RPMI7951 (cell line): ENCODE measurements at places on chromosomes 3 and 15. TPM values are rescaled to one million over a fixed set of nuclear protein-coding genes. Genes with fewer than 3 reads are reported as not detected.

- DNase-seq, result peak; percentile 20
Observed at GRCh38 chr3:151327571-151328198, 1.7 kb downstream of the P2RY13 start.

VPS39 gene
- 28.1 and 29.0 TPM in 2 replicates for total RNA-seq

DNA sequence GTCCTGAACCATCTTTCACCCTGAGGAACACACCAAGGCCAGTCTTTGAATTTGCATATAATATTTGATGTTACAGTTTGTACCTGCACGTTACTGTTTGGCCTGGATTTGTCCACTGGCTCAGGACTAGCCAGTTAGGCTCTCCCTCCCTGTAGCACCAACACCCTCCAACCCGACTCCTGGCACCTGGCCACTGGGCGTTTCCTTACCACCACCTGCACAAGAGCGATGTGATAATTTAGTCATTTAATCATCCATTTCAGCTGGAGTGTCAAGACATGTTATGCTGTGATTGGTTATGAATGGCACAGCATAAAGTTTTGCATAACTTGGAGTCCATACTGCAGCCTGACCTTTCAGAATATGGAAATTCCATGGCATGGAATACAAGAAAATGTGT lies 242.4 kb downstream of the KCNMB2 start:
- no peak for DNase-seq

BSN gene
- total RNA-seq, result under 0.01 and 0.10 TPM in 2 replicates

DNA sequence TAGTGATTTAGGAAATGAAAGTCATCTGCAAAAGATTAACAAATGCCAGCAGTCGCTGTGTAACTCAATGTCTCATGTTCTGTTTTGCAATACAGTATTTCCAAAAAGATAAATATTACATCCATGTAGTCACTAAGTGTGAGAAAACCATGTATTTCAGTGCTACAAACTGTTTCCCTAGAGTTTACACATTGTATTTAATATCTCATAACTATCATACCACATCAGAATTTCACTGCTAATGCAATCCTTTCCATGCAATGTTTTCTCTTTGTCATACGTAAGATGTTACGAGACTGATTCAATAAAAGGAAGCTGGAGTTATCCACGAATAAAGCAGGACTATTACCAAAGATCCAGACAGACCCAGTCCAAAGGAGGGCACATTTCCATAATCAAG lies 269.4 kb downstream of the GBE1 start:
- DNase-seq, result no peak

GRCh38 chr3:111070772-111071256 lies 802 bp upstream of the NECTIN3 start:
- DNase-seq, result no peak

DNA sequence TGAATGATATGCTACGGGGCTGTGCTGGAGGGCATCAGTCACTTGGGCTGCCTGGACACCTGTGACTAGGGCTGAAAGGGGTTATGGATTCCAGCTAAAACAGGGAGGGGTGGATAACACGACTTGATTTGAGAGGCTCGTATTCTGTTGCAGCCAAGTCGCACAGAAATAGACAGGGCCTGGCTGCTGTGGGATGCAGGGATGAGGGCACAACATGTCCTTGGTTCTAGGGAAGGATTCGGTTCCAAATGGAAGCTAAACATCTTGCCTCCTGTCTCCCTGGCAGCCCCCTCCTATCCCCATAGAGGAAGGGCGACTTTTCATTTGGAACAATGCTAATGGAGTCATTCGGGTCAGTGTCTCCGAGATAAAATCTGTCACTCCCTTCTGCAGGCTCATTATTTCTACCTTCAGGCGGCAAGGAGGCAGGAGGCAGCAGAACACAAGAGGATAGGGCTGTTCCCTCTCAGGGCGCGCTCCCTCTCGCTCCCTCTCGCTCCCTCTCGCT lies 433.8 kb upstream of the RBMS3 start:
- DNase-seq, result no peak

GRCh38 chr15:44347495-44347894 lies 59.0 kb downstream of the GOLM2 start:
- no peak for DNase-seq

GOLGA8Q gene
- not detected in 2 replicates for total RNA-seq
